ENCODE measurements at places on chromosomes 2 and 18. TPM values are rescaled to one million over a fixed set of nuclear protein-coding genes. Genes with fewer than 3 reads are reported as not detected.
A peak's percentile ranks its signal among the peaks of the same experiment; 100 is the strongest.

- peak; percentile 62 for DNase-seq
Observed at GRCh38 chr2:190649035-190649797, at the start of gene NAB1. TSS of gene NAB1 (plus strand) at chr2:190649083. CDS start at chr2:190659177, 10,094 bp downstream.

CXCR1 gene
- total RNA-seq: not detected

DNA sequence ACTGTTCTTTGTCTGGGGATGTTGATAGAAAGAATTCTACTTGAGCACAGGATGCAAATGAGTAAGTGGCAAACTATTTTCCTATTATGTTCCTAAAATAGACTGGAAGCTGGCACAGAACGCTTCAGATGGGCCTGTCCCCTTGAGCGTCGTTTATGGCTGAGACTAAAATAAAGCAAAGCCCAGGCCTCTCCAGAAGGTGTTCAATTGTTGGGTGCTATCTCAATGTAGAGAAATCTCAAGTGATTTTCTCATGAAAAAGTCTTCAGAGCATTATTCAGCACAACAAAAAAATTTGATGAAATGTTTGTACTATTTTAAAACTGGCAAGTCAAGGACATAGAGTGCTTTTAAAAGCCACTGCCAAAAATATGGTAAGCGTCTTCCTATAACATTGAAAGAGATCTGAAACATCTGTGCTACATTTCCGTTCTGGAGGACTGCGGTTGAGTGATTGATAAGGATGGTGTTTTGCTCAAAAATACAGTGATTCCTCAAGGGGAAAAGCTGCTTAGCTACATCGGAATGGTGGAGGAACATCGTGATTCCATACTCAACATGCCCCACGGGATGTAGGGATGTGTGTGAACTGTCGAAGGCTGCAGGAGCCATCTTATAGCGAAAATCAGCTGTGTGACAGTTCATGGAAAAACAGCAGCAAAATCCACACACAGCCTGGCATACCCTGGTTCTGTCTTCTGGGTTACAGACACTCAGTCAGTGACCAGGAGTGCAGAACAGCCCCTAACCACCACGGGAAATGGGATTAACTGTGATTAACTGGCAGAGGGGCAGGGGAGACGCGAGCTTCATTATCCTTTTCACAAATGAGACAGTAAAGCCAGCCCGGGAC, 10.4 kb upstream of the LRRFIP1 start:
- no peak for DNase-seq

GRCh38 chr2:188412190-188412589, 120.5 kb downstream of the GULP1 start:
- DNase-seq: no peak

GRCh38 chr2:133097666-133098065, 427.7 kb upstream of the LYPD1 start:
- DNase-seq: no peak

GRCh38 chr2:6231166-6231565, 539.0 kb downstream of the SOX11 start:
- DNase-seq: no peak

- DNase-seq: no peak
Observed at GRCh38 chr2:197873293-197873701, 68.9 kb downstream of the PLCL1 start.

AOX1 gene
- total RNA-seq: 948 TPM

DNA sequence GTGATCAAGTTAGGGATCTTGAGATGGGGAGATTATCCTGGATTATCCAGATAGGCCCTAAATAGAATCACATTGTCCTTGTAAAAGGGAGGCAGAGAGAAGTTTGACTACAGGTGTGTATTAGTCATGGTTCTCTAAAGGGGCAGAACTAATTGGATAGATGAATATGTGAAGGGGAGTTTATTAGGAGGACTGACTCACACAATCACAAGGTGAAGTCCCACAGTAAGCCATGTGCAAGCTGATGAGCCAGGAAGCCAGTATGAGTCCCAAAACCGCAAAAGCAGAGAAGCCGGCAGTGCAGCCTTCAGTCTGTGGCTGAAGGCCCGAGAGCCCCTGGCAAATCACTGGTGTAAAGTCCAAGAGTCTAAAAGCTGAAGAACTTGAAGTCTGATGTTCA, 275.8 kb downstream of the KCNS3 start:
- DNase-seq: no peak

All from adrenal gland (tissue), 19 donors.